ENCODE measurements at places on chromosomes 13 and 19.

DNA sequence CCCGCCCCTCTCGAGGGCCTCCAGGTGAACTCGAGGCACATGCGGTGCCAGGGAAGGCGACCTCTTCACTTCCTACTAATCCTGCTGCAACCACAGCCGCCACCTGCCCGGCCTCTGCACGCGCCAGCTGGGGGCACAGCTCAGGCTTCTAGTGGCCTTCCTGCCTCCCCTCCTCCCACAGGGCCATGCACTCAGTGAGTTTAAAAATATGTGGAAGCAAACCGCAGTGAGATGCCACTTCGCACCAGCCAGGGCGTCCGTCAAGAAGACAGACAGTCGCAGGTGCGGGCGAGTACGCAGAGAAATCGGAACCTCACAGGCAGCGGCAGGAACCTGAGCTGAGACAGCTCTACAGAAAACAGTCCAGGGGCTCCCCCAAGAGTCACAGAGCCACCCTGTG is 10.4 kb downstream of the LMNB2 start:
- DNase-seq: no peak

DNA sequence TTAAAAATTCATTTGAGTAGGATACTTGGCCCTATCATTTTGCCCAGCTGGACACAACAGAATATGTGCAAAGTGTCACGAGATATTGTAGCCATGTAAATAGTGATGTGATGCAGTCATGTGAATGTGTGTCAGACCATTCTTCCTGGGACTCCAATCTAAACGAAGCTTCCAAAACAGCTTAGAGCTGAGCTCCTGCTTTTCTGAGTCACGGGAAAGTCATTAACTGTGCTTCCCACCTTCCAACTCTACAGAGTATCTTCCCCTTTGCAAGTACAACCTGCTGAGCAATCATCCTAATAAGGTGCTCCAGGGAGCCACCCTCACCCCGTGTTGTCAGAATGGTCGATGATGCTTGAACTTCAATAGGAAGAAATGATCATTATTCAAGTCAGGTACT is 294.7 kb downstream of the MYO16 start:
- DNase-seq: peak; percentile 20

DNA sequence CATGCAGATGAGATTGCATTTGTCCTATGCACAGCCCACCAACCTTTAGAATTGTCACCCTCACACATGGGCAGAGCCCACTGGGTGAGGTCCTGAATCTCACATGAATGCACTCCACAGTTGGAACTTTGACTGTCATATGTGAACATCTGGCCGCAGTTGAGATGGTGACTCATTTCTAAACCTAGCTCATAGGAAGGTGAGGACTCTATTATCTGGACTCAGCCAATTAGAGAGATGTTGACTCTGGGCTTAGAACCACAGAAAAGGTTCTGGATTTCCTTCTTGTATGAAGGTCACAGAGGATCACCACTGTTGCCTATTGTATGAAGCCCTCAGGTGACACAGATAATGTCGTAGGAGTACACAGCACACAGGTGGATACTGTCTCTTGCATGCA is 25.6 kb upstream of the ZNF681 start:
- DNase-seq: no peak

- DNase-seq: no peak
Observed at GRCh38 chr19:52170304-52170703, 1.1 kb downstream of the ZNF836 start.

DNA sequence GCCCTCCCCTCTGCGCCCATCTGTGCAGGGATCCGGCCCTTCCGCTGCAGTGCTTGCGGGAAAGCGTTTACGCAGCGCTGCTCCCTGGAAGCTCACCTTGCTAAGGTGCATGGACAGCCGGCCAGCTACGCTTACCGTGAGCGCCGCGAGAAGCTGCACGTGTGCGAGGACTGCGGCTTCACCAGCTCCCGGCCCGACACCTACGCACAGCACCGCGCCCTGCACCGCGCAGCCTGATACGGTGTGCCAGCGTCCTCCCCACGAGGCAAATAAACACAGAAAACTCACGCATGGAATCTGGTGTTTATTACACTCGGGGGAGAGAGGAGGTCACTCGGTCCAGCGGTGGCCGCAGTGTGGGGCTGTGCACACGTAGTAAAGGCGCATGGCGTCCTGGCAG is 1.2 kb downstream of the POLR2I start:
- no peak for DNase-seq

DNA sequence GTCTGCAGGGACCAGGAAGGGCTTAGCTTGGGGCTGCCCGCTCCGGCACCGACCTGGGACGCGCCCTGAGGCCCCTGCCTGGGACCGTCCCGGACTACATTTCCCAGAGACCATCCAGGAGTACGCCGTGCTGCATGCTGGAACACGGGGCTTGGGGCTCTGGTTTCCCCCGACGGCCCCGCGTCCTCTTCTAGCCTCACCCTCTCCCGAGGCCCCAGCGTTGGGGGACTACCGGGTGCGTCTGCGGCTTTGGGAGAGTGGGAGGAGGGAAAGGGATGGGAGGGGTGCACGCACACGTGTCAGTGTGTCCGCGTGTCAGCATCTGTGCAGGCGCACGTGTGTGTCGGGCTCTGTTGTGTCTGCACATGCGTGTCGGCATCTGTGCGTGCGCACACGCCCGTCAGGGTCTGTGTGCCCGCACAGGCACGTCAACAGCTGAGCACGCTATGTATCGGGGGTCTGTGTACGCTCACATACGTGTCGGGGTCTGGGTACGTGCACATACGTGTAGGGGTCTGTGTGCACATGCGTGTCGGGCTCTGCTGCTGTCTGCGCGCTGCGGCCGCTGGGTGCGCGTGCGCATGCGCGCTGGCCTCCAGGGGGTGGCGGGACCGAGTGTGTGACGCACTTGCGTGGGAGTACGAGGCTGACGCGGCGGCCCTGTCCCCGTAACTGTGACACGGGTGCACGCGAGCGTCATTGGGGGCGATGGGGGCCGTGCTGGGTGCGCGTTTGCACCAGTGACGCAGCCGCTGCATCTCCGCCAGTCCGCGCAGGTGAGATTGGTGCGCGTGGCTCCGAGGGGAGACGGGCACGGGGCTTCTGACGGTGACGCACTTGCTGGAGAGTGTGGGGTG is at the start of gene ZNF331:
Gene ZNF331, plus strand, starts transcription at position 625 of the 857 bp plus-strand sequence. CDS start 31,232 bp downstream, outside the sequence.
- DNase-seq: peak; percentile 77

DNA sequence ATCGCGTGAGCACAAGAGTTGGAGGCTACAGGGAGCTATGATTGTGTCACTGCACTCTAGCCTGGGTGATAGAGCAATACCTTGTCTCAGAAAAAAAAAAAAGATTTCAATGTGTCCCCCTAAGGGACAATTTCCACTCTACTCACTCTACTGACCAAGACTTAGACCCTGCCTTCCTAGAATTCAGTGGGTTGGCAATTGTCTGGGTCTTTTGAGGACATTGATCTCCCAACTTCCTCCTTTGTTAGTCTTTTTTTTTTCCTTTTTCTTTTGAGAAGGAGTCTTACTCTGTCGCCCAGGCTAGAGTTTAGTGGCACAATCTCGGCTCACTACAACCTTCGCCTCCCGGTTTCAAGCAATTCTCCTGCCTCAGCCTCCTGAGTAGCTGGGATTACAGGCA is 2.2 kb downstream of the SPTBN4 start:
- DNase-seq: no peak

- DNase-seq: no peak
Observed at GRCh38 chr19:48348045-48348444, 15.7 kb downstream of the TMEM143 start.

DNA sequence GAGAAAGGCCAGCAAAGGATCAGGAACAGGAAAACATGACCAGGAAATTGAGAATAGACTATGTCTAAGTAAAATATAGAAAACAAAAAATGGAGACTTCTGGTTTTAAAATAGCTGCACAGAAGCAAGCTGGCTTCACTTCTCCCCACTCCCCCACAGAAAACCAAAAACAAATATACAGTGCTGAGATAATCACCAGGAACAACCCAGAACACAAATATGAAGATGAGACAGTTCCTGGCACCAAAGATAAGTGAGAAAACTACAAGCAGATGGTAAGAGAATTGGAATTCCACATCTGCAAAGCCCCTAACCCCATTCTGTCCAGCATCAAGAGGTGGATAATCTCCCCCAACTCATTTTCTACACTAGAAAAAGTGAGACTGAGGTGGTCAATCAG is 397.7 kb downstream of the SUCLA2 start:
- DNase-seq: peak; percentile 48

DNA sequence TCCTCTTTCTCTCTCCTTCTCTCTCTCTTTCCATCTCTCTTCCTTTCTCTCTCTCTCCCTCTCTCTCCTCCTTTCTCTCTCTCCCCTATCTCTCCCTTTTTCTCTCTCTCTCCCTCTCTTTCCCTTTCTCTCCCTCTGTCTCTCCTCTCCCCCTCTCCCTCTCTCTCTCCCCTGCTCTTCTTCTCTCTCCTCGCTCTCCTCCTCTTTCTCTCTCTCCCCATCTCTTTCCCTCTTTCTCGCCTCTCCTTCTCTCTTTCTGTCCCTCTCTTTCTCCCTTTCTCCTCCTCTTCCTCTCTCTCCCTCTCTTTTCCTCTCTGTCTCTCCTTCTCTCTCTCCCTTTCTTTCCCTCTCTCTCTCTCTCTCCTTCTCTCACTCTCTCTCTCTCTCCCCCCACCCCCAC is 196.6 kb downstream of the UQCRFS1 start:
- no peak for DNase-seq

- no peak for DNase-seq
Observed at GRCh38 chr13:104256701-104257100, 1190.5 kb upstream of the SLC10A2 start.

DNA sequence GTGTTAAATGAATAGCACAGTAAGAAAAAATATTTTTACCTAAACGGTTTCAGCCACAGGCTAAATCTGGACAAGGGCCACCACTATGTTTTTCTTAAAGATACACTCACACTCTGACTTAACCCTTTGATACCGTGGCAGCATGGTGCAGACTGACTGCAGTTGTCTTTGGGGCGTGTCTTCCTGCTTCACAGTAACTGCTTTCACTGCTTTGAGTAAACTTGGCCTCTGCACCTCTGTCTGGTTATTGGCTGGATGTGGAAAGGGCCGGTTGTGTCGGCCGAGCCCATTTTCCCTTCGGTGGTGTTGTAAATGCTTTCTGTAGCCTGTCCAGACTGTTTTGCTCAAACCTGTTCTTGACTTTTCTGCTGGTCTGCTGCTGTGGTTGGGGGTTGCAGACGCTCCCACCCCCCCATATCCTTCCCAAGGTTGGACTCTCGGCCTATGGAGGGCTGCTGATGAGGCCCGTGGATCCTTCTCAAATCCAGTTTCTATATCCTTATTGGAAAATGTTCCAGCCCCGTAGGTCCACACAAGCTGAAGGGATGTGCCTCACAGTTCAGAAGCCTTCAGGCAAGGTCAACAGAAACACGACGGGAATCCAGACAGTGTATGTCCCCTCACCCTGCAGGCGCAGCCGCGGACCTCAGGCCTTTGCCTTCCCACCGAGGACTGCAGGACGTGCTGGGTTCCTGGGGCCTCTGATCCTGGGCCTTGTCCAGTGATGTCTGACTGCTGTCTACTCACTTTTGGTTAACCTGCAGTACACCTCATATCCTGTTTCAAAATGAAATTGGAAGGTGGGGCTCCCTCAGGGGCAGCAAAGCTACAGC is 90.2 kb upstream of the RNF113B start:
- peak; percentile 79 for DNase-seq

DNA sequence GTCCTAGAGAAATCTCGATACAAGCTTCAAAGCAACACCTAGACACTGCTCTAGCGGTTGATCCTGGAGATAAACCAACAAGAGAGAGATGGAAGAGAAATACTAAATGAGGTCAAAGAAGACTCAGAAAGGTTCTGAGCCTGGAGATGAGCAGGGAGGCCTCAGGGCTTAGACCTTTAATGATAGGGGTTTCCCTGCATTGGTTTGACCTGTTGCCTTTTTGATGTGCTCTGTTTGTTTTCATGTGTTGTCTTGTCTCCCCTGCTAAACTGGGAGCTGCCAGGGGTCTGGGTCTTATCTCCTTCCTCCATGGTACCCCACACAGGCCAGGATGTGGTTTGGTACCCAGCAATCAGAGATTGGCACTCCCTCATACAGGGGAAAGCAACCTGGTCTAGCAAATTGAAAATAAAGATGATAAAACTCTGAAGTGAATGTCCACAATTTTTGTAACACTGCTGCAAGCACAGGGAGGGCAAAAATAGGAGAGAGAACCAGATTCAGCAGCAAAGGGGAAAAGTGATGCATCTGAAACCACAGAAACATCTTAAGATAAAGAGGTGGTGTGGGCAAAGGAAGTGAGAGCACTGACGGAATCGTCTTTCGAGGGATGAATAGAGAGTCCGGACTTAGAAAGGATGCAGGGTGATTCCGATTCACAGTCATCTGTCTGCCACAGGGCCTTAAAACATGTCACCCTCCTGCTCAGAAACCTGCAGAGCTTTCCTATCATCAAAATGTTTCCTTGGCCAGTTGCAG is 3.5 kb downstream of the FFAR2 start:
- DNase-seq: no peak

DNA sequence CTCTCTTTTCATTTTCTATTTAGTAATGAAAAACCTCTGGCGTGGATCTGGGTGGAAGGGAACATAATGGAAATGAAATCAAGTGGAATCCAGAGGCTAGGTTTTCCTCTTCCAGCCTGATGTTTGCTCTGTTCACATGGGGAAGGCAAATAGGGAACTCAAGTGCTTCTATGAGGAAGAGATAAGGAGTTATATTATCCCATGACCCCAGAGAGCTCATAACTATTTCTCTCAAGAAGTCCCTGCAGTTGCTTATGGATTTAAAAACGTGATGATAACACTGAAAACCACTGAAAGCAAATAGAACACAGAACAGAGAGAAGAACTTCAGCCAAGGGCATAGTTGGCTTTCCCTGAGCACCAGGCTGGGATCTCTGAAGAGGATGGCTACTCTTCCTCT is 157.8 kb downstream of the B3GLCT start:
- no peak for DNase-seq

DNA sequence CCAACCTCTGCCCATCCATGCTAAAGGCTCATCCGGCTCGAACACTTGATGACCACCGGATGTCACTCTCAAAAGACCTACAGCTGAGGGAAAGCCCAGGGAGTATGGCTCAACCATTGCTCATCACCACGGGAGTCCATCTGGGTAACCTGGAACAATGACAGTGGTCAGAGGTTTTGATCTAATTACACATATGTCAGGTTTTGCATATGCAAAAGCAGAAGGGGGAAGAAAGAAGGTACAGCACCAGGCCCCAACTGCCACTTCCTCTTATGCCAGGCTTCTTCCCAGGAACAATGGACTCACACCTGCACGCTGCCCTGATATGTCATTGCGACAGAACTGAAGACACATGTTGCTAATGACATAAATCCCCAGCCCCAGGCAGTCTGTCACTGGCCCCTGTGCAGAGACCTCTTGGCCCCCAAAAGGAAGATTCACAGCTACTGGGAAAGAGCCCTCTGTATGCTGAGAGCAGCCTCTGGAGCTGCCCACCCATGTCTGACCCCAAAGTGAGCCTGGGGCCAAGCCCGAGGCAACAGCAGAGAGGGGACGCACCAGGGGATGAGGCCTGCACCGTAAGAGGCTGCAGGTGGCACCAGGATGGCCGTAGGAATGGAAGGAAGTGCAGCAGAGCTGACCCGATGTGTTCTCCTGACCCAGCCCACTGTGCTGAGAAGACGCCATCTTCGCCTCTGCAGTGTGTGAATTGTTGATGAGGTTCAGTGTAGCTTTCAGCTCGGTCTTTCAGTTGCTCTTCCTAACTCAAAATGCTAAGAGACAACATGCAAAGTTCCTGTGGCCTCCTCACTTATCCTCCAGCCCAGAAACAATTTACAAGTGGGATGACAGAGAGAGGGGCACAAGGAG is 26.3 kb downstream of the EPS15L1 start:
- DNase-seq: peak; percentile 52

GRCh38 chr13:112366907-112367646 is 9.1 kb upstream of the SPACA7 start:
- DNase-seq: no peak

- DNase-seq: no peak
Observed at GRCh38 chr13:70108356-70109105, at the start of gene KLHL1. KLHL1 (minus strand) TSS chr13:70108452; CDS start chr13:70107699, 753 bp downstream.

- DNase-seq: no peak
Observed at GRCh38 chr13:96381681-96382080, 291.8 kb downstream of the HS6ST3 start.
